ENCODE measurements at places on chromosomes 5 and 9. TPM values are rescaled to one million over a fixed set of nuclear protein-coding genes. Genes with fewer than 3 reads are reported as not detected.

Gene ANKHD1
- 25.9 TPM for total RNA-seq

Gene CLINT1
- total RNA-seq, result 97.7 TPM

Gene S1PR3
- total RNA-seq, result 75.8 TPM

Gene RMI1
- 1.9 TPM for total RNA-seq

Gene SECISBP2
- 18.4 TPM for total RNA-seq

Gene LCP2
- not detected for total RNA-seq

Gene INSL4
- not detected for total RNA-seq

Gene TEK
- 2.3 TPM for total RNA-seq

Gene NUTM2G
- total RNA-seq, result not detected

Gene TAF1L
- total RNA-seq, result not detected

Gene ADAMTS19
- total RNA-seq, result not detected

Gene TMEM171
- total RNA-seq, result 9.8 TPM

Gene NSD1
- 18.8 TPM for total RNA-seq

Gene CAPSL
- not detected for total RNA-seq

Gene PCDHA5
- not detected for total RNA-seq

Gene ZNF169
- total RNA-seq, result 3.2 TPM

Gene TMEM215
- not detected for total RNA-seq

Gene FGF1
- total RNA-seq, result 1.8 TPM

Gene EGFL7
- 19.3 TPM for total RNA-seq

Gene SPINK5
- not detected for total RNA-seq

Gene LCN15
- not detected for total RNA-seq

Gene MELK
- 33.4 TPM for total RNA-seq

Gene SLC9A3
- total RNA-seq, result 2.1 TPM

Gene FGF18
- not detected for total RNA-seq

Gene FAM153A
- total RNA-seq, result not detected

Gene FST
- total RNA-seq, result 1.2 TPM

Gene SNCAIP
- total RNA-seq, result 26.2 TPM

All from myometrial cell (primary cell).